ENCODE measurements at places on chromosomes 7 and 10.

GRCh38 chr7:124566583-124566982 is 199.0 kb downstream of the GPR37 start:
- DNase-seq: no peak

DNA sequence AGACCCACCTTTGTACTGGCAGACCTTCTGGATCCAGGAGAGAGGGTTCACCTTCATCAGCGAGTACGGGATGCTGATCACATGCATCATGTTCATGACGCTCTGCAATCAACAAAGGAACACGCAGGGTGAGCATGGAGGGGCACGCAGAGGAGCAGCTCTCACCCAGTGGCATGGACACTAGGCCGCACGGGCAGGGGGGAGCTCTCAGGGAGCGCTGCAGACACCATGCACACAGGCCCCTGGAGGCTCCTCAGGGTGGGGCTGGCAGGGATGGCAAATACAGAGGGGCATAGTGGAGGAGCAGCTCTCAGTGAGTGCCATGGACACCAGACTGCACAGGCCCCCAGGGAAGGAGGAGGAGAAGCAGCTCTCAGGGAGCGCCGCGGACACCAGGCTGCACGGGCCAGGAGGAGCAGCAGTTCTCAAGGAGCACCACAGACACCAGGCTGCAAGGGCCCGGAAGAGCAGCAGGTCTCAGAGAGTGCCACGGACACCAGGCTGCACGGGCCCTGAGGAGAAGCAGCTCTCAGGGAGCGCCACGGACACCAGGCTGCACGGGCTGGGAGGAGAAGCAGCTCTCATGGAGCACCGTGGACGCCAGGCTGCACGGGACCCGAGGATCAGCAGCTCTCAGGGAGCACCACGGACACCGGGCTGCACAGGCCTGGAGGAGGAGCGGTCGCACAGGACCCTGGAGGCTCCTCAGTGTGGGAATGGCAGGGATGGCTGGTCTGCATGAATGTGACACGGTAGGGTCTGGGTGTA is 249.5 kb downstream of the ZMYND11 start:
- no peak for DNase-seq

DNA sequence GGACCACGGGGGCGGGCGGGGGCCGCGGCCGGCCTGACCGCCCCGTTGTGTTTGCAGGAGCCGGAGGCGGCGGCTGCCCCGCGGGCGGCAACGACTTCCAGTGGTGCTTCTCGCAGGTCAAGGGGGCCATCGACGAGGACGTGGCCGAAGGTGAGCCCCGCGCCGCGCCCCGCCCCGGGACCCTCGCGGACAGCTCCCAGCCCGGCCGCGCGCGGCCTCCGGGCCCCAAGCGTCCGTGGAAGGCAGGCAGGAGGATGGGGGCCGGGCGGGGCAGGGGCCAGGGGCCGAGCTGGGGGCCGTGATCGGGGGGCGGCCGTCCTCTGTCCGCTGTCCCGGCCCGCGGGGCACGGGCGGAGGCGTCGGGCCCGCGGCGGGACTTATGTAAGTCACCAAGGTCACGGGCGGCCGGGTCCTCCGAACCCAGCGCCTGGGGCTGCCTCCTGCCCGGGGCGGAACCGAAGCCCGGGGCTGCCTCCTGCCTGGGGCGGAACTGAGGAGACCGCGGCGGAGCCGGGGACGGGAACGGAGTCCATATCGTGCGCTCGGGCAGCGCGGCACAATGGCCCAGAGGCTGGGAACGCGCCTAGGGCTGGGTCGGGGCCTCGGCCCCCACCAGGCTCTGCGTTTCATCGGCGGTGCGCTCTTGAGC is 497 bp downstream of the PPP2R2D start:
- DNase-seq: peak; percentile 80

GRCh38 chr7:129122078-129122750 is 22.3 kb upstream of the TSPAN33 start:
- no peak for DNase-seq

- DNase-seq: no peak
Measured at GRCh38 chr7:69803699-69804516, 205.6 kb downstream of the AUTS2 start.

DNA sequence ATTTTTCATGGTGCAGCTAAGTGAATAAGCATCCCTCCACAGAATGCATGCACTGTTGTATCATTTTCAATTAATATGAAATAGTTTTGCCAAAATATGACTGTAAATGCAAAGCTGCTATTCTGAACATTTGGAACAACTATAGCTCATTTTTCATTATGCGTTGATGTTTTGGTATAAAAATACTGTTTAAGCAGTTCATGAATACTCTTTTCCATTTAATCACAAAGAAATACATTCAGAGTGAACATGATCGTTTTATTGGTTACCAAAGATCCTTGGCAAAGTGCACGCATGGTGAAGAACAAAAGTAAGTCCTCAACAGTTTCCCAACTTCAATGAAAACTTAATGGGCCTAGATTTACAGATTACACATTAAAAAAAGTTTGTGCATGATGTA is 33.1 kb downstream of the SKIDA1 start:
- no peak for DNase-seq

- no peak for DNase-seq
Measured at GRCh38 chr10:33489501-33490176, 155.2 kb upstream of the NRP1 start.

DNA sequence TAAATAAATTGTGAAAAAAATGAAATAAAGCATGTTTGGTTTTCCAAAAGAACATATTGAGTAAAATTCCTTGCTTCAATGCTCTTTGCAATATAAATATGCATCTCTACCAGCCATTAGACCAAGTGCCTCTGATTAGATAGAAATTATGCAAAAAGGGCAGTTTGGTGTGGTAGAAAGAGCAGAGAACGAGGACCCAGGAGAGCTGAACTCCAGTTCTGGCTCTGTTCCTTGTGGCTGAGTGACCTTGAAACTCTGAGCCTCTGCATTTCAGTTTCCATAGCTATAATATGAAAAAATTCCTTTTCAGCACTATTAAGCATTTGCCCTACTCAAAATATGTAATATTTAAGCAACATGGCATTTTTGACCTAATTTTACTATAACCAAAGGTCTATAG is 36.5 kb downstream of the COL1A2 start:
- DNase-seq: no peak

GRCh38 chr10:6083523-6084475 is 5.0 kb upstream of the RBM17 start:
- no peak for DNase-seq
